ENCODE measurements at places on chromosomes 4 and X.

GRCh38 chrX:94695910-94696309 lies 1021.9 kb downstream of the FAM133A start:
- no peak for DNase-seq

DNA sequence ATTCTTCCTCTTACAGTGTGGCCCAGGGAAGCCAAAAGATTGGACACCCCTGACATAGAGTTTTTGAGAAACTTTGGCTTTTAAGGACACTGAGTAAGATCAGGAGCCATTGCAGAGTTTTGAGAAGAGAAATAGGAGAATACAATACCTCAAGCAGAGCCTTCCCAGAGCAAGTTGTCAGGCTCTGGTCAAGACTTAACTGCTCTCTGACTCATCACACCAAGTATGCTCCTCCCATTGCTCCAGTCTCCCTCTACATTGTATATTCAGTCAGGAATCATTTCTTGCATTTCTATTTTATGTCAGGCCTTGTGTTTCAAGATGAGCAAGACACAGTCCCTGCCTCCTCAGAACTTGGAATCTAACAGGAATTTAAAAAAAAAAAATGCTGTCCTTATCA lies 176.4 kb upstream of the FMR1 start:
- no peak for DNase-seq

DNA sequence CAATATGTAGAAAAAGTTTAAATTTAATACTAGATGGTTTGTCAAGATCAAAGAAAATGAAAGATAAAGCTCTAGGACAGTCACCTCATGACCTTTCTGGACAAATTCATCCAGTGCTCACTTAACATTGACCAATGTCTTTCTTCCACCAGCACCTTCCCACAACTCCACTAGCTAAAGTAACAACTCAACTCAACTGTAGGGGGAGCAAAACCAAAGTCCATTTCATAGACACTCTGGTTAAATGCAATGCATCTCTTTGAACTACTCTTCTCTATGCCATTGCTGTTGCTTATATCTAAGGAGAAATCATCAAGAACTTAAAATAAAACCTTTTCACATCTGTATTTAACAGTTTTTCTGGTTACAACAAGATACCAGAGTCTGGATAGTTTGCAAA lies 25.1 kb downstream of the UGT2B4 start:
- DNase-seq: no peak

DNA sequence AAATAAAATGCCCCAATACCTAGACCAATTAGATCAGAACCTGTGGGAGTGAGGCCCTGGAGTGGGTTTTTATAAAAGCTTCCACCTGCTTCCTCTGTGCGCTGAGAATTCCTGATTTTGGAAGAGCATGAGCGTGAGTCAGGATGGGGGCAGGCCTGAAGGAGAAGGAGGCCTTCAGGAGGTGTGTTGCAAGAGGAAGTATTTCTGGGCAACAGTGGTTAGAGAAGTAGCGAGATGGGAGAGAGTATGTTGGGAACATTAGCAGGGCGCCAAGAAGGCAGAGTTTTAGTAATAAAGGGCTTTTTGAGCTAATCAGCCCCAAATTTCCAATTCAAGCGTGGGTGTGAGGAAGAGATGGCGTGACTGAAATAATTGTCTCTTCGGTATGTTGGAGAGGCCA lies 349.8 kb downstream of the UNC5C start:
- DNase-seq: no peak

GRCh38 chr4:169841776-169842175 lies 84.0 kb upstream of the HPF1 start:
- DNase-seq: no peak

DNA sequence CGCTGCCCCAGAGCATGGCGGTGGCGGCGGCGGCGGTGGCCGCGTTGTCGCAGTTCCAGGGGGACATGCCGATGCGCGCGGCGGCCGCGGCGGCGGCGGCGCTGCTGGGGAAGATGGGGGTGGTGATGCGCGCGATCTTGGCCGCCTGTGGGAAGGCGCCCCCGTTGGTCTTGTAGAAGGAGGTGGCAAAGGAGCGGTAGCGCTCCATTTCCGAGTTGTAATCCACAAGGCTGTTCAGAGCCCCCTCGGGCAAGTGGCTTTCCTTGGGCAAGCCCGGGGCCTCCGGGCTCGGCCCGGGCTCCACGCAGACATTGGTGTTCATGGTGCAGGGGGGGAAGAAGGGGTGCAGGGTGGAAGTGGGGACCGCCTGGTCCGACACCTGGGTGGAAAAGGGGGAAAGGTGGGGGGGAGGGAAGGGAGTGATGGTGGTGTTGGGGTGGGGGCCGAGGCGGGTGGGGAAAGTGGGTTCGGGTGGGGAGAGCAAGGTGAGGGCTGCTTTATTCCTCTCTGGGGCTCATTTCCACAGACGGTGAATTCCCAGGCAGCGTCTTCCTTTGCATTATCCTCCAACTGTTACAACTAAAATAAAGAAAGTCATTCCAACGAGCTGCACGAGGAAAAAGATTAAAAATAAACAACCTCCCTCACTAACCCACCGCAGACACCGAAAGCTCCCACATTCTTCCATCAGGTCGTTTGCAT lies 3.1 kb downstream of the CXXC4 start:
- DNase-seq: peak; percentile 61

DNA sequence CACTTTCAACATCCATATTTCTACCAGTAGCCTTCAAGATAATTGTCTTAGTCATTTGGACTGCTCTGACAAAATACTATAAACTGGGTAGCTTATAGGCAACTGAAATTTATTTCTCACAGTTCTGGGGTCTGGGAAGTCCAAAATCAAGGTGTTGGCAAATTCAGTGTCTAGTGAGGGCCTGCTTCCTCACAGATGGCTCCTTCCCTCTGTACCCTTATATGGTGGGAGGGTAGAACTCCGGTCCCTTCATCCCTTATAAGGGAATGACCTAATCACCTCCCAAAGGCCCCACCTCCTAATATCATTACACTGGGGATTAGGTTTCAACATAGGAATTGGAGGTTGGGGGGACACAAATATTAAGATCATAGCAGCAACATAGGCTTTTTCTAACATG lies 7.4 kb upstream of the TBC1D25 start:
- DNase-seq: no peak

GRCh38 chr4:139209470-139210063 lies 32.5 kb upstream of the ELF2 start:
- DNase-seq: no peak

DNA sequence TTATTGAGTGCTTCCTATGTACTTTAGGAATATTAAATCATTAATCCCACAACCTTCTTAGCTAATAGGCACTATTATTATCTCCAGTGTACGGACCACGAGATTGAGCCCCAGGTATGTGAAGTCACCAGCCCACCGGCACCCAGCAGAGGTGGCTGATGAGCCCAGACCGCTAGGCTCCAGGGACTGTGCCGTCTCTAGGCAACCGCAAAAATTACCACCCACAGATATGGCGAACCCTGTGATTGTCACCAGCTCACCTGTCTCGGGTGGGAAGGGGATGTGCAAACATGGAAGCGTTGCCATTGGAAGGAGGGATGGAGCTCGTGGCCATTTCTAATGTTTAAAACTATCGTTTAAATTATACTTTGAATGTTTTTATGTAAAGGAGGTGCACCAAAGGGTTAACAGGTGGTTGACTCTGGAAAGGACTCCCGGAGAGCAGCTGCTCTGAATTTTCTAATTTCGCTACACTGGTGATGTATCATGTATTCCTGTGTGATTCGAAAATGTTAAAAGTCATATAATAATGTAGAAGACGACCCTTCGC lies 21.0 kb upstream of the JAKMIP1 start:
- DNase-seq: no peak

GRCh38 chr4:75549019-75549418 lies 6.8 kb upstream of the ODAPH start:
- DNase-seq: no peak

GRCh38 chrX:129831091-129831885 lies 12.4 kb downstream of the ZDHHC9 start:
- no peak for DNase-seq

- no peak for DNase-seq
These were observed 183.3 kb downstream of the DCLK2 start for GRCh38 chr4:150261571-150261970.

DNA sequence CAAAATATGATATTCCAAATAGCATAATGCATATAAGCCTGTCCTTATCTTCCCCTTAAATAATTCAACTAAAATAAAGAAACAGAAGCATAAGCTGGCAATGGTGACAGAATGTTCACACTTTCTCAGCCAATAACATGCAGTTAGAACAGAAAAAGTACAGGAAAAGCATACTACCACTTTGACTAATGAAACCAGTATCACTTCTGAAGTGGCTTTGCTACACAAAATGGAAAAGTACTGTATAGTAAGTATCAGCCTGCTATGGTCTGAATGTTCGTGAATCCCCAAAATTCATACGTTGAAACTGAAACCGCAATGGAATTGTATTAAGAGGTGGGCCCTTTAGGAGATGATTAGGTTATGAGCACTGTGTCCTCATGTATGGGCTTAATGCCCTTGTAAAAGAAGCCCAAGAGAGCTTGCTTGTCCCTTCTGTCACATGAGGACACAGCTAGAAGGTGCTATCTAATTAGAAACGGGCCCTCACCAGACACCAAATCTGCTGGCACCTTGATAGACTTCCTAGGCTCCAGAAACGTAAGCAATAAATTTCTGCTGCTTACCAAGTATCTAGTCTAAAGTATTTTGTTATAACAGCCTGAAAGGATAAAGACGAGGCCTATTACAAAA lies 102.6 kb downstream of the PRDM5 start:
- no peak for DNase-seq

DNA sequence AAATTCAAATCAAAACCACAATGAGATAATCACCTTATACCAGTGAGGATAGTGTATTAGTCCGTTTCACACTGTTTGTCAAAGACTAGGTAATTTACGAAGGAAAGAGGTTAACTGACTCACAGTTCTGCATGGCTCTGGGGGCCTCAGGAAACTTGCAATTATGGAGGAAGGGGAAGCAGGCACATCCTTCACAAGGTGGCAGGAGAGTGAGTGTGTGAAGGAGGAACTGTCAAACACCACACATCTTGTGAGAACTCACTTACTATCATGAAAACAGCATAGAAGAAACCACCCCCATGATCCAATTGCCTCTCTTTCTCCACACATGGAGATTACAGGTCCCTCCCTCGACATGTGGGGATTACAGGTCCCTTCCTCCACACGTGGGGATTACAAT lies 54.7 kb upstream of the TRPC5 start:
- DNase-seq: no peak

GRCh38 chr4:37682701-37683401 lies 3.3 kb downstream of the RELL1 start:
- DNase-seq: peak; percentile 39

- DNase-seq: no peak
These were observed 901.0 kb downstream of the FAT4 start for GRCh38 chr4:126215759-126216158.

- DNase-seq: no peak
These were observed 28.4 kb downstream of the CXCL1 start for GRCh38 chr4:73897380-73898136.

DNA sequence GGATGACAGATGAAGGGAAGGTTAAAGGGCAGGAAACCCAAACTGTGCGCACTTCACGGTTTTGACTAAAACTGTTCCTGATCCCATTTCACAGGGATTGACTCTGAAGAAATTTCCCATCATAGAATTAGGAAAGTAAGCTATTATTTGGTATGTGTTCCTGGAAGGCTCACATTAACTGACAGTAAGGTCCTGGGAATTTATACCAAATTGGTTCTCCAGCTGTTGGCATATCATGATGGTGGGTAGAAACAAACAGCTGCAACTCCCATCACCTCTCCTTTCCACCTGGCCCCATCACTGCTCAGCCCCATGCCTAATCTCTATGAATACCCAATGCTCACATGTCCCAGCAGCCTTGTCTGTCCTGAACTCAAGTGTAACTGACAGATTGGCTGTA lies 121.2 kb downstream of the GPC3 start:
- DNase-seq: no peak

- no peak for DNase-seq
These were observed 92.6 kb downstream of the PTPN13 start for GRCh38 chr4:86686741-86687140.

- DNase-seq: no peak
These were observed 88.1 kb downstream of the CAMK2D start for GRCh38 chr4:113673450-113673849.

DNA sequence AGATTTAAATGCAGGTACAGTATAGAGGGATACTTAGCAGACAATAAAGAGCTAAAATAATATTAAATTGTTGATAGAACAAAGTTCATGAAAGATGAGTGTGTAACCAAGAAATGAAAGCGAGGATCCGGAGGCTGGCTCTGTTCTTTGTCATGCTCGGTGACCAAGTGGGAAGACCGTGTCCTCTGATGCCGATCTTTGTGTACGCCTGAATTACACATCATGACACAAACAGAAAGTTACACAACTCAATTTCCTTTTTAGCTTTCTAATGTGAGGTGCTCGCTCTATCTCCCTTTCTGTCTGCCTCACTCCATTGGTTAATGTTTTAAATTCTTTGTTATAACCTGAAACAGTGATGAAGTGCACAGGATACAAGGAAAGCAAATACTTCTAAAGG lies 114.8 kb upstream of the NEIL3 start:
- no peak for DNase-seq

DNA sequence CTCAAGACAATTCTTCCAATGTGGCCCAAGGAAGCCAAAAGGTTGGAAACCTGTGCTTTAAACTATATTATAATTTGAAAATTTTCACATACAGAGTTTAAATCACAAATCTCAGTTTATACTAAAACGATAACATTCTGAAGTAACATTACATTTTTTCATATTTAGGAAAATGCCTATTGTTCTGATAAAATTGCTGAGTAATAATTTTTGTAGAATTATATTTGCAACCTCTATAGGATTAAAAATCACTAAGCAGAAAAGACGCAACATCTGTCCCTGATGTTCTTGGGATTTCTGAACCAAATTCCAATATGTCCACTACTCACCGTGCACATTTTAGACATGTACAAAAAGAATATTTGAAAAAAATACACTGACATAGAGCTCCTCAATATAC lies 10.5 kb downstream of the ZNF732 start:
- DNase-seq: no peak
